ENCODE measurements at places on chromosomes 6 and 20.

- no peak for DNase-seq
Measured at GRCh38 chr6:15926256-15926655, 202.6 kb upstream of the MYLIP start.

DNA sequence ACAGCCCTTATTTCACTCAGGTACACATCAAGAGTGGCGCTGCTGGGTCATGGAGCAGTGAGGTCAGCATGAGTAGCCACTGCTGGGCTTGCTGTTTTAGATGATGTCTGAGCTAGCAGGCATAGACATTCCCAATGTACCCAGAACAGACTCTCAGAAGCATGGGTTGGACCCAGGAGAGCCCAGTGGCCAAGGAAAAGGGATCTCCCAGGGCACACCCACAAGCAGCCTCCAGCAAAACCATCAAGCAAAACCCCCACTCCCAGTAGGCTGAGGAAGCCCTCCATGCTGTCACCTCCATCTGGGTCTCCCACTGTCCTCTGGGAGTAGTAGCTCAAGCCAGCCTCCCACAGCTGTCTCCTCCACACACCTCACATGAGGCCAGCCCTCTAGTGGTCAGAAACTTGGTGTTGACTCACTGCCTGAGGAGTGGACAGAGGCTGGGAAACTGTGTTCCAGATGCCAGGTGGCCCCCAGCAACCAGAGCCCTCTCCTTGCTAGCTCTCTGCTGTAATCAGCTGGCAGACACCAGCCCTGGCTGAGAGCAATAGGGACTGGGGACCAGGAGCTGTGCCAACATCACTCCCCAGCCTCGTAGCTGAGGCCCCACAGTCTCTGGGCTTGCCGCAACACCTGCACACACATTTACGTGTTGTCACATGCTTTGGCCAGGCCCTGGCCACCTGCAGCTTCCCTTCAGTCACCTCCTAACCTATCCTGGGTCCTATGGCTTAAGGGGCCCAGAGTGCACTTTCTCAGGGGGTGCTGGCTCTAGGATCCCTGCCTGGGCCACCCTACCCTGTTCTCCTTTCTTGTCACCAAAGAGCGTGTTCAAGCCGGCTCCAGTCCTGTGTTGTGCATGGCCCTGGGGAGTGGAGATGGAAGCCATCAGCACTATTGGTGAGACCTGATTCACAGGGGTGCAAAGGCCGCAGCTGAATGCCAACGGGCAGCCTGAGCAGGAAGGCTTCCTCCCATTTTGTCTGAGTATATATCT is 1.9 kb upstream of the AP5S1 start:
- DNase-seq = peak; percentile 52

DNA sequence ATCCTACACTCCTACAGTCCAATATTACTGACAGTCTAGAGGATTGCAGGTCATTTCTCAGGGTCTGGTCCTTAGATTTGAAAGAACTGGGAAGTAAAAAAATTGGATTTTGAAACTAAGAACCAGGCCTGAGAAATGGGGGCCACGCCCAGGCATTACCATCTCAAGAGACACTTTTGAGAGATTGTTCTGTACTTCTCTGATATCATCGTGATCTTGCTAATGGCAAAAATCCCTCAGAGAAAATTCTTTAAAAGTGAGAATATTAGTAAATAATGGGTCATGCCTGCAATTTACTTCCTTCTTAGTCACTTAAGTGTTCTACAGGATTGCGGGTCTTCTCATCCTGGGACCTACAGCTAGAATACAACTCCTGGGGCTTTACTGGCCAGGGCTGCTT is 42.0 kb upstream of the HIVEP1 start:
- no peak for DNase-seq

DNA sequence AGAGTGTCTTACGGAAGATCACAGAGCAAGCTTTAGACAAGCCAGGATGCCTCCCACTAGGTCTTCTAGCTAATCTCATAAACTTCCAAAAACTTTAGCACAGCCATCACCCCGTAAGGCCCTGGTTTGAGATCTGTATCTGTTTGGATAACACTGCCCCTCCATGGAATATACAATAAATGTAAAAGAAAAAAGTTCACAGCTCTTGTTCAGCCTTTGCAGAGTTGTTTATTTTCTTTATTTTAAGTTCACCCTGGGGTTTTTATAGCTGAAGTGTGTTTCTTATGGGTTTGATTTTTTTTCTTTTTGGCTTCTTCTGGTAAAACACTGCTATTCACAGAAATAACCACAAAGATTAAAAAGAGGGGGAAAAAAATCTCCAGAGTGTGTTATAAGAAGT is 125.6 kb downstream of the EYA2 start:
- no peak for DNase-seq

DNA sequence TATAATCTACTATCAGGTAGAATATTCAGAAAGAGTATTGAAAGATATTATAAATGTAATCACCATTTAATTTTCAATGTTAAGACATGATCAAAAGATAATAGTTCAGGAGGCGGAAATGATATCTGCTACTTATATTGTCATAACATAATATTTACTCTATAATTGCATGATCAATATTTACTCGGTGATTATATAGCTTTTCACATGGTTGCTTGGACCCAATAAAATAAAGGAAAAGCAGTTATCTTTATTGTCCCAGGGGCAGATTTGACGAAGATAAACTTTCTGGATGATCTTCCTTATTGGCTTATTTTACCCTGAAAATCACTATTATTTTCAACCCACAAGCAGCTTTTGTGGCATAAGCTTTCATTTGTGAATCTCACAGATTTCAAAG is 350.4 kb downstream of the HACE1 start:
- no peak for DNase-seq

GRCh38 chr6:30685157-30686008 is 1.1 kb downstream of the PPP1R18 start:
- peak; percentile 55 for DNase-seq

DNA sequence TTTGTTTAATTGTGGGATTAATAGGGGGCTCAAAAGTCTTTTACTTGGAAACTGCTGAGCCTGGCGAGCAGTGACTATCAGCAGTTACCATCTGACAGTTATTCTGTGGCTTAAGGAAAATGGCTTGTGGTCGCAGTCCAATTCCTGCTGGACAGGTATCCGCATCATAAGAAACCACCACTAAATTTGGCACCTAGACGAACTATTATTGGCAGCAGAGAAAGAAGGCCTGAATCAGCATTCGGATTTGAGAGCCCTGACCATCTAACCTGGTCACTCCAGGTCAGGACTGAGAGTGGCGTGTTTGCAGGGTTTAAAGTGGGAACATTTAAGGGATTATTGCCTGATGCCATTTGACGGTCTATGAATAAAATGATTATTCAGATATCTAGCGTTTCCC is 146.4 kb downstream of the RPS12 start:
- no peak for DNase-seq

DNA sequence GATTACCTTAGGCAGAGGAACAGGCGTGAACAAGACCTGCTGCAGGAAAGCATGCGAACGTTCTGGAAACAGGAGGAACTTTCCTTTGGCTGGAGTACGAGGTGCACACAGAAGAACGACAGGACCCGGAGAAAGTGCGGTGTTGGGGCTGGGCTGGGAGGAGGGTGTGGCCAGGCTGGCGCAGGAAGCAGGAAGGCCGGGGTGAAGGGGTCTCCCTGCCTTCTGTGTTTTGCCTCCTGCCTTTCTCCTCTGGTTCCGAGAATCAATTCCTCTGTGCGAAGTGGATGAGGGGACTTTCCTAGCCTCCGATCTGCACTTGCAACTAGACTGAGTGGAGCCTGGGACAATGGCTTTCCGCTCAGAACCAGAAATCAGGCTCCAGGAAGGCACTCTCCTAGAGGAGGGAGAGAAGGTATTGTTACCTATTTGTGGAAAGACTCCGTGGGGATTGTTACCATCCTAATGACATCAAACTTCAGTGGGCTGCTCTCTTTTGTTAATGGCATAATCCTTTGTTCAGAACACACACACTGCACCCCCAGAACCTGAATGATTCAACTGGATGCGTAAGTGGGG is 22.9 kb upstream of the PLEKHG1 start:
- no peak for DNase-seq

DNA sequence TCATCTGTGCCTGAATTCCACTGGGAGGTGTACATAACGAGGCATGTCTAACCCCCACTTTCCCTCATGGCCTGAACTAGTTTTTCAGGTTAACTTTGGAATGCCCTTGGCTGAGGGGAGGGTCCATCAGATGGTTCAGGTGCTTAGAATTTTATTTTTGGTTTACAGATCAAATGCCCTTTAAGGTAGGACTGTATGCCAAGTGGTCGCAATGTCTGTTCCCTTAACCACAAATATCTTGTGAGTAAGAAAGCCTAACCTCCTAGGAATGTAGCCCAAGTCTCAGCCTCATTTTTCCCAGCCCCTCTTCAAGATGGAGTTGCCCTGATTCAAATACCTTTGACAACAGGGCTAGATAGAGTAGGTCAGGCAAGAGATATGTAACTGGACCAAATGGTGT is 78.4 kb downstream of the RNASET2 start:
- DNase-seq = no peak

- DNase-seq = no peak
Measured at GRCh38 chr20:24684421-24684871, 215.0 kb downstream of the SYNDIG1 start.

- DNase-seq = no peak
Measured at GRCh38 chr6:121436960-121437850, 1.8 kb downstream of the GJA1 start.

DNA sequence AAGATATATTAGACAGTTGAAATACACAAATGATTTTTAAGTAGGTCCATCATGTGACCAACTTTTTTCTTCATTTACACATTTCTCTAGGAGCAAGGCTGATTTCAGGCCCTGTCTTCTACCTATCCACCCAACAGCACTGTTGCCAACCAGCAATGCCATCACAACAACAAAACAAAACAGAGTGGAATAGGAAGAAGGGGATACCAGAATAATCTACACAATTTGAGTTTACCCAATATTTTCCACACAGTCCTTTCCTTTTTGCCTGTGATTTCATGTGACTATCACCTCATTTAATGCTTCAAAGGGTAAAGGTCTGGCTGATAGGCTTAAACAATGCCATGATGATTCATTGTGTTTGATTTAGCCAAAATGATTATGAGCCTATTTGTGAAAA is 94.9 kb downstream of the MTFR2 start:
- no peak for DNase-seq

- no peak for DNase-seq
Measured at GRCh38 chr6:132236744-132237143, 164.5 kb downstream of the MOXD1 start.

GRCh38 chr6:141607956-141608355 is 524.8 kb upstream of the GJE1 start:
- DNase-seq = no peak

- no peak for DNase-seq
Measured at GRCh38 chr6:125951323-125951722, 5.2 kb upstream of the HINT3 start.

- peak; percentile 92 for DNase-seq
Measured at GRCh38 chr6:108782179-108783041, 65.8 kb upstream of the ARMC2 start.

DNA sequence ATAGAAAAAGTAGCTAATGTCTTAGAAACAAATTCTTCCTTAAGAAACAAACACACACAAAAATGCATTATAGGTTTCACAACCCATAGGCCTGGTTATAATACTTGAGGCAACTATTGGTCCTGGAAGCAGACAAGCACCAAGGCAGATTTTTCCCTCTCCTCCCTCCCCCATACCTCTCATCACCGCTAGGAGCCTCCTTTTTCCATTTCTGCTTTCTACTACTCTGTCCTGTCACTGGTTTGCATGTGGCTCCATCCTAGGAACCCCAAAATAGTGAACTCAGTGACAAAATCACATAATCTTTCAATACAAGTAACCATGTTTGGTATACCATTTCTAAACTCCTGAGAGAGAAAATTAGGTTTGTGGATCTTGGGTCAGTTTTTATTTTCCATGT is 66.1 kb downstream of the HMGCLL1 start:
- DNase-seq = no peak

- DNase-seq = no peak
Measured at GRCh38 chr6:487956-488355, 96.4 kb downstream of the IRF4 start.

GRCh38 chr6:140684776-140685550 is 1310.5 kb upstream of the CITED2 start:
- DNase-seq = no peak

DNA sequence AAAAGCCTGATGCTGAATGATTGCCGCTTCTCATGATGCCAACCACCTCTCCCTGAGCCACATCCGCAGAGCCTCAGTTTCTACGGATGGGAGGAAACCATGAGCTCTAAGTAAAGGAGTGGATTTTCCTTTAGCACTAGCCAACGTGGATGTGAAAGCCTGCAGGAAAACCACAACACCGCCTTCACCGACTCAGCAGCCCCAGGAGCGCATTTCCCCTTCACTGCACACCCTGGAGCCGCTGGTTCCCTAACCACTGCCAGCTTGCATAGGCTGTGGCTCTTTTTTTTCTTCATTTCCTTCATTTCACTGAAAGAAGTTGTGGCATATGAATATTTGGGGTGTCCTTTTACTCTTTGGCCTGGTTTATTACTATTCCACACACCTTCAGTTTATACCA is 50.5 kb upstream of the SSTR4 start:
- DNase-seq = peak; percentile 63

GRCh38 chr20:39082622-39083398 is 120.7 kb downstream of the DHX35 start:
- no peak for DNase-seq

DNA sequence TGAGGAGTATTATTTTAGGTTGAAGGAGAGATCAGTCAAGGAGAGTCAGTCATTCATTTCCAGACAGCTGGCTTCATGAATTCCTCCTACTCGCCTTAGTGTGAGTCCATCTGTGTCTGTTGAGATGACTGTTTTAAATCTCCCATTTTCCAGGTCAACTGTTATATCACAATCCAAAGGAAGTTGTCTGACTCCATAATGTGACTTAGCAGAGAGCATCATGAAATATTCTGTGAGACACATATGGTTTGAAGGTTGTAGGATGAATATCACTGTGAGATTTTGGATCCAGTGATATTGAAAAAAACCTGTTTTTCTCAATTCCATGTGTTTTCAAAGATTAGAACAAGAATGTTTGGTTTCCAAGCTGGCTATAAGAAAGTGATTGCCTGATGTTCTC is 530.2 kb upstream of the MAN1A1 start:
- DNase-seq = no peak

- DNase-seq = no peak
Measured at GRCh38 chr6:137370871-137371633, 123.1 kb downstream of the OLIG3 start.

DNA sequence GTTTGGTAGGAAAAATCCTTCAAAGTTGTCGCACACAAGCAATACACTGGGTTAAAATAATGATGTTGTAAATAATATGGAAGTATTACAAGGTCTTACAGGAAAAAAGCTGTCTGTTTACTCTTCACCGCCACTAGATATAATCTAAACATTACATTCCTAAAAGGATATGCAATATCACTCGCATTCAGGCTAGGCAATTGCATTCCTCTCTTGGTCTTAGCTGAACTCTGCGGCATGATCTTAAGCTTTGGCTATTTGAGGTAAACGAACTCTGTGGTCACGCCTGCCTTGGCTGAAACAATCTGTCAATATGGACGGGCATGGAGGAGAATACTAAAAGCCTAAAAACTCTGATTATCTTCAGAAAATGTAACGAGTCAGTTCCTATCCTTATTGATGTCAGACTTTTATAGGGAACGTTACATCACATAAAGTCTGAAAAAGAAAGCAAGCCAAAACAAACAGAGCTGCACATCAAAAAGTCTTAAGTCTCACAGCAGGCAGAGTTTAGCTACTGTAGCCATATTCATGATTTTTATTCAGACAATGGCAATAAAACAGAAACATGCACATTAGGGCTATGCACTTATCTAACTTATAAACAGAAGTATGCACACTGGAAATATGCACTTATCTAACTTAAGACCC is 30.8 kb upstream of the FILIP1 start:
- no peak for DNase-seq
